ENCODE measurements at places on chromosomes 6 and 20. TPM values are rescaled to one million over a fixed set of nuclear protein-coding genes. Genes with fewer than 3 reads are reported as not detected.

Gene SLC32A1
- 0.95 TPM for polyA plus RNA-seq

Gene SMPDL3A
- 3.2 TPM for polyA plus RNA-seq

Gene SOBP
- 27.2 TPM for polyA plus RNA-seq

Gene ADGRB3
- polyA plus RNA-seq: 6.2 TPM

Gene PLN
- polyA plus RNA-seq: 27.6 TPM
